ENCODE measurements at places on chromosomes 1 and 21.

DNA sequence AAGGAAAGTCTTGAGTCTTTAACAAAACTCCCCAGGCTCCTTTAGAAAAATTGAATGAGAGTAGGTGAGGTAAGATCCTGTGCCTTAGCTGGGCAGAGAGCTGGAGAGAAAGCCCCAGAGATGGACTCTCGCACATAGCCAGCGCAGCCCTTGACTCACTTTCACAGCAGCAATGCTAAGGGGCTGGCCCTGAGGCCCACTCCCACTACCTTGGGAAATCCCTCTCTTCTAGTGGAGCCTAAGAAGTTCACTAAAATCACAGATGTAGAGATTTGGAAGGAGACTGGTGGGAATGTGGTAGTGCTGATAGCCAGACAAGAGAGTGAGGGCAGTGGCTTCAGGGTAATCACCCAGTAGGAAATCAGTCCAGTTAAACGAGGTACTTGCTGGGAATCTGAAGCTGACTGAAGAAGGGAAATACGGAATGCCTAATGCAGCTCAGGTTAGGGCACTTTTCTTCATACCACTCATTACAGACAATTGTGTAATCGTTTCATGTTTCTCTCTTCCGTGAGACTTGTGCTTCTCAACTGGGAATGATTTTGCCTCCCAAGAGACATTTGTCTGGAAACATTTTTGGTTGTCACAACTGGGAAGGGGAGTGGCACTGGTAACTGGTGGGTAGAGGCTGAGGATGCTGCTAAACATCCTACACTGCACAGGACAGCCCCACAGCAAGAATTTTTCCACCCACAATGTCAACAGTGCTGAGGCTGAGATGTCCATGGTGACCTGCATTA lies 42.4 kb upstream of the LRRC8C start:
- no peak for DNase-seq

DNA sequence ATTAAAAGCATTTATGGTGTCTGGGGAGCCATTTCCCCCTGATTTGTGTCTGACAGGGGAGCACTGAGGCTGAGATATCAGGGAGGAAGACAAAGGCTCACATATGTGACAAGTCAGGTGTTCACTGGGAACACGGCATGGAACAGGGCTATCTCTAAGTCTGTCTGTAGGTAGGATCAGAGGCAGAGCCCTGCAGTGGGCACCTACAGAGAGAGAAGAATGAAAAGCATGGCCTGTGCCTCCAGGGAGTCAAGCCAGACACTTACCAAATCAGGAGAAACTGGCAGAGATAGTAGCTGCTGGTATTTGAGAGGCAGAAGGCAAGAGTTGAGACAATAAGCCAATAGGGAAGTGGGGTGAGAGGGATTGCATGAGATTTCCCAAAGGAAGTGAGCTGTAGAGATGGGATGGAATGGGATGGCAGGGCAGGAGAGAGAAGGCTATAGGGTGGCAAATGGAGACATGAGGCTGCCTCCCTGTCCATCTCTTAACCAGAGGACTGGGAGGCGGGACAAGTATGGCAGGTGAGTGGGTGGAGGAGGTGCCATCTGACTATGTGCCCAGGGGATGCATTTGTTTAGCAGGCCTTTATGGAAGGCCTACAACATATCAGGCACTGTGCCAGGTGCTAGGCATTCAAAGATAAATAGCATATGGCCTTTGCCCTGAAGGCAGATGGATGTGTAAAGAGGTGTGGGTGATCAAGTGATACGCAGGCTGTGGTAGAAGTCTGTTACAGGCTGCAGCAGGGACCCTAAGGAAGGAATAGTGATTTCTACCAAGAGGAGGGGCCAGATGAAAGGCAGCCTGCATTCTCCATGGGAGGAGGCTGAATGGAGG lies 136.2 kb upstream of the IPO9 start:
- DNase-seq = no peak

DNA sequence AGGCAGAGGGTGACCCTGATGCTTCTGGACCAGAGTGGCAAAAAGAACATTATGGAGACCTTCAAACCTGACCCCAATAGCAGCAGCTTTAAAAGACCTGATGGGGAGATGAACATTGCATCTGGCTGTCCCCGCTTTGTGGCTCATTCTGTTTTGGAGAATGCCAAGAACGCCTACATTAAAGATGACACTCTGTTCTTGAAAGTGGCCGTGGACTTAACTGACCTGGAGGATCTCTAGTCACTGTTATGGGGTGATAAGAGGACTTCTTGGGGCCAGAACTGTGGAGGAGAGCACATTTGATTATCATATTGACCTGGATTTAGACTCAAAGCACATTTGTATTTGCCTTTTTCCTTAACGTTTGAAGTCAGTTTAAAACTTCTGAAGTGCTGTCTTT lies 45.8 kb downstream of the TRAF5 start:
- no peak for DNase-seq

GRCh38 chr21:42459082-42459460 lies 37.0 kb downstream of the RSPH1 start:
- no peak for DNase-seq

DNA sequence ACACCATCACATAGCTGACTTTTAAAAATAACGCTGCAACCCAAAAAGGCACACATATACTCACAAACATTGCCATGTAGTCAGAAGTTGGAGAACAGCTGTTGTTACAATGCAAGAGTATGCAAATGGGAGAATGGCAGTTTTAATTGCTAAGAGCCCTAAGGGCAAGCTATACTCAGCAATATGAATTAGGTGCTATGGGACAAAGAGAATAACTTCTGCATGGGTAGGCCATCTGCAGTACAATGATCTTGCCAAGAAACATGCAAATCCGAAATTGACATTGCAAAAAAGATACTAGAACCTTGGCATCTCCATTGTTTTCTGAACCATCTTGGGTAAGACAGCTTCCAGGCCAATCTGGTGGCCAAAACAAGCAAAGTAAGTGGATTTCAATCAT lies 697.8 kb downstream of the LRRIQ3 start:
- no peak for DNase-seq

DNA sequence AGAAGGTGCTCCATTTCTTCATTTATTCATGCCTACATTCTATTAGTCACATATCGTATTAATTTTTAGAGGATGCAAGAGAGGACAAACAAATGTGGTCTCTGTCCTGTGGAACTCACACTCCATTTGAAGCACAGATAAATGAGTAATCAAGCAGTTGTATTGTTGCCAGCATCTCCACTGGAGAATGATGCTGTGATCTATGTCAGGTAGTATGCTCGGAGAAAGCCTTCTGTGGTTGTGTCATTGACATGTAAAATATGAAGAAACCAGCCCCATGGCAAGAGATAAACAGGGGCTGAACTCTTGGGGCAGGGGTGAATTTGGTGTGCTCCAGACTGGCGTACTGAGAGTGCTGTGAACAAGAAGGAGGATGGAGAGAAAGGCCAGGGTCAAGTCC lies 101.2 kb downstream of the FASLG start:
- no peak for DNase-seq

DNA sequence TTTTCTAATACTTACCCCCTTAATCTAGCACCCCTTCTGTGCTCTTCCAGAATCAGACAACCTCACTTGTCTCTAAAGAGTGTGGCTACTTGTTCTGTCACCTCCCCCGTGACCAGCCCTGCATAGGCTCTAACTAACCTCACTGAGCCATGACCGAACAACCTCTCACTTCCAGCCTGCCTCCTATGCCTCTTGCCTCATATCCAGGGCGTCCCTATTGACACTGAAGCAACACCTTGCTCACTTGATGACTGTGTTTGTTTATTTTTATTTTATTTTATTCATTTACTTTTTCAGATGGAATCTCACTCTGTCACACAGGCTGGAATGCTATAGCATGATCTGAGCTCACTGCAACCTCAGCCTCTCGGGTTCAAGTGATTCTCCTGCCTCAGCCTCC lies 235.1 kb upstream of the B3GALT2 start:
- DNase-seq = no peak

- no peak for DNase-seq
Observed at GRCh38 chr1:119673171-119673940, 25.3 kb upstream of the ZNF697 start.

DNA sequence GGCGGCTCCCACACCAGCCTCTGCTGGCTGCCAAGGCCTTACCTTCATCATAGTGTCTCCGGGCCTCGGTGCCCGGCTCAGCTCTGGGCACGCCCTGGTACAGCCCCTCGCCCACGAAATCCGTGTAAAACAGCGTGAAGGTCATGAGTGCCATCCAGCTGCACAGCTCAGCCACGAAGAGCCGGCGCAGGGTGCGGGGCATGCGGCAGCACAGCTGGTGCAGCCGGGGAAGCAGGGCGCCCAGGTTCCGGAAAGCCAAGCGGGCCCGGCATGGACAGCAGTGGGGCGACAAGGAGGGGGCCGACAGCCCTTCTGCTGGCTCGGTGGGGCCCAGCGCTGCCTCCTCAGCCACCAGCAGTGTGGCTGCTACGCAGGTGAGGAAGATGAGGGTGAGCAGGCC lies 17.5 kb downstream of the SLC45A3 start:
- no peak for DNase-seq

GRCh38 chr1:147236959-147237791 lies 5.3 kb upstream of the CHD1L start:
- no peak for DNase-seq

DNA sequence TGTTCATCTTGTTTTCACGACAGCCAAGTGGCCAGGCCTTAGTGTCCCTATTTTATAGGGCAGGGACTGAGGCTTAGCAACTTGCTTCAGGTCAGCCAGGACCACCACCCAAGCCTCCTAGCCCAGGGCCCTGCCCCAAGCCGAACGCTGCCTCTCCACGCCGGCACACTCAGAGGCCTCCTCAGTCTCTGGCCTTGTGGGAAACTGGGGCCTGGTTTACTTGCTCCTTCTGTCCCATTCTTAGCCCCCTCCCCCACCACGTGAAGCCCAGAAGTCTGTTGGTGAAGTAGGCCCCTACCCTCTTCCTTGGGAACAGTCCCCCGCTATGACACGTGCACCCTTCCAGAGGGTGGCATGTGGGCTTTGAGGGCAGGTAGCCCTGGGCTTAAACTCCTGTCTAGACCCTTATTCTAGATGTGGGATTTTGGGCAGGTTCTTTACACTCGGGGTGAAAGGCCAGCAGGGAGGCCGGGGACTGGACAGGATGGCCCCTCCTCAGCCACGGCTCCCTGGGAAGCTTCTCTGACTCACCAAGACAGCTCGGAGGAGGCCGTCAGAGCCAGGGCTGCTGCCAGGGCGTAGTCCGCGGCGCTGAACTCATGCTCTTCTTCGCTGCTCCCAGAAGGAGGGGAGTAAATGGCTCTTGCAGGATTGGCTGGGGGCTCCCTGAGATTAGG lies 4.3 kb downstream of the MYOM3 start:
- DNase-seq = no peak

- no peak for DNase-seq
Observed at GRCh38 chr21:42900446-42900845, 7.3 kb downstream of the NDUFV3 start.

DNA sequence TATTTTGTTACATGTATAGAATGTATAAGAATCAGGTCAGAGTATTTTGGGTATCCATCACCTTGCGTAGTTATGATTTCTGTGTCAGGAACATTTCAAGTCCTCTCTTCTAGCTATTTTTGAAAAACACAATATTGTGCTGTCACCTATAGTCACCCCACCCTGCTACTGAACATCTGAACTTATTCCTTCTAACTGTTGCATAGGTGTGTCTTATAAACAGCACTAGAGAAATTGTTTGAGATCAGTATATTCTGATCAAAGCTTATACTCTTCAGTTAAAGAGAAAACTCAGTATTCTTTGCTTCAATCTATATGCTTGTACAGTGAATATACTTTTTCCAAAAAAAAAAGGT lies 96.0 kb downstream of the ASH1L start:
- no peak for DNase-seq
